ENCODE measurements at places on chromosomes 11 and 22.

DNA sequence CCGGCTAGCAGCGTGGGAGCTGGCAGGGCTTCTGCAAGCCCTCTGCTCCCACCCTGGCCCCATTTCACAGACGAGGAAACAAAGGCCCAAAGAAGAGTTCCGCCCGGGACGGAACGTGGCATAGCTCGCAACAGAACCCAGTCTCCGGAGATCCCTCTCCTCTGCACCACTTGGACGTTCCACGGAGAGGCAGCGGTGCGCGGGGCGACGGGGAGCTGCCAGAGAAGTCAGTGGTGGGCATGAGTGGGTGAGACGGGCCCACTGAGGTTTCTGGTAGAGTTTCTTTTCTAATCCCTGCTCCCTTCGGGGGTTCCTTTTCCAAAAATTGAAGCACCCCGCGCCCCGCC lies 554 bp upstream of the NECTIN1 start:
- no peak for DNase-seq

DNA sequence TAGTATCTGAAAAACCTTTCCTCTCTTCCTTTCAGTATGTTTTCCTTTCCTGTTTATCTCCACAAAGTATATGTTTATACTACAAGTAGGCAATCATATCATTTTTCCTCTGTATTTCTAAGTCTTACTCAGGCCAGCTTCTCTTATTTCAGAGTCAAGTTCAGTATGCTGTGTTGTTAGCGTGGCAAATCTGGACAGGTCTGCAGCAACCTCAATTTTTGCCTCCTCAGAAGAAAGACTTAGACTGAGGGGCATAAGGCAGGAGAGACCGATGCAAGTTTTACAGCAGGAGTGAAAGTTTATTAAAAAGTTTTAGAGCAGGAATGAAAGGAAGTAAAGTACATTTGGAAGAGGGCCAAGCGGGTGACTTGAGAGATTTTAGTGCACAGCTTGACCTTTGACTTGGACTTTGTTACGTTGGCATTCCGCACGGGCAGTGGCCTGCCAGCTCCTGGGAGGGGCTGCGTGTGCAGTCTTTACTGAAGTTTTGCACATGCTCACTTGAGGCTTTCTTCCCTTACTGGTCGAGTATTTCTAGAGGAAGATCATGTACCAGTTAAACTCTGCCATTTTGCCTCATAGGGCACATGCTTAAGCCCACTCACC lies 343.2 kb downstream of the NTM start:
- no peak for DNase-seq

DNA sequence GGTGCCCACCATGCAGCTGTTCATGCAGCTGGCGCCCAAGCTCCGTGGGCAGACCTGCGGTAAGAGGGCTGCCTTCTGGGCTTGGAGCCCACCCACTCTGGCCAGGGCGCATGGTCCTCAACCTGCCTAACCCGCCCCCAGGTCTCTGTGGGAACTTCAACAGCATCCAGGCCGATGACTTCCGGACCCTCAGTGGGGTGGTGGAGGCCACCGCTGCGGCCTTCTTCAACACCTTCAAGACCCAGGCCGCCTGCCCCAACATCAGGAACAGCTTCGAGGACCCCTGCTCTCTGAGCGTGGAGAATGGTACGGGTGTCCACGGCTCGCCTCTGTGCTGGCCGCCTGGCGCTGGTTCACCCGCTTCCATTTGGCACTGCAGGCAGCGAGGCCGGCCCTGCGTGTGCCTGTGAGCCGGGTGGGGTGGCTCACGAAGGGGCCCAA lies 11.0 kb downstream of the MUC5AC start:
- no peak for DNase-seq

- peak; percentile 30 for DNase-seq
Measured at GRCh38 chr11:109940816-109941215, 152.4 kb upstream of the ZC3H12C start.

DNA sequence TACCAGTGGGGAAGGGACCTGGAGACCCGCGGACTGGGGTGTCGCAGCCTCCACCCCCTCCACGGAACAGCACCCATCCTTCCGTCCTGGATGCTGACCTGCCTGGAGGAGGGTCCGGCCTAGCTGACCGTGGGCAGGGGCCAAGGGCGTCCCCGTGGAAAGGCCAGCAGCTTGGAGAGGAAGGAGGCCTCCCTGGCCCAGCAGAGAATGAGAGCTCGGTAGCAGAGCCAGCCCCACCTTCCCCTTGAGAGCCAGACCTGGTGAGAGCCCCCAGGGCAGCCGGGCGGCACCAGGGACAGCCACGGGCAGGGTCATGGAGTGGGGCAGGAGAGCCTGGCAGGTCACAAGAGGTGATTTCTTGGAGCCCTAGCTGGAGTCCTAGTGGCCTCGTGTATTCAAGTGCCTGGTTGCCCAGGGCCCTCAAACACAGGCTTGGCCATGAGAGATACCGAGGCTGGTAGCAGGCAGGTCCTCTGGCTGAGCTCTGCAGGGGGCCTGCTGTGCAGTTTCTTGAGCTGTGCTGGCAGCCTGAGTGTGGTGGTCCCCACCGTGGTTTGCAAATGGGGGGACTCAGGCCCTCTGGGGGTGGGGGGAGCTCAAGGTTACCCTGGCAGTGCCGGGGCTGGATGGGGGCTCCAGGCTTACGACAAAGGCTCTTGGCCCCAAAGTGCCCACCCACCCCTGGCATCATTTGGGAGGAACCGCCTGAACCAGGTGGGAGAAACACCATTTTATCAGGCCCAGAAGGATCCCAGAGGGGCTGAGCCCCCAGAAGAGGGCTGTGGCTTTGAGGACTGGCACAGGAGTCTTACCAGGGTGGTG lies 7.6 kb downstream of the TSPAN32 start:
- DNase-seq = no peak

- peak; percentile 7 for DNase-seq
Measured at GRCh38 chr22:48663297-48663696, 1164.4 kb downstream of the BRD1 start.

DNA sequence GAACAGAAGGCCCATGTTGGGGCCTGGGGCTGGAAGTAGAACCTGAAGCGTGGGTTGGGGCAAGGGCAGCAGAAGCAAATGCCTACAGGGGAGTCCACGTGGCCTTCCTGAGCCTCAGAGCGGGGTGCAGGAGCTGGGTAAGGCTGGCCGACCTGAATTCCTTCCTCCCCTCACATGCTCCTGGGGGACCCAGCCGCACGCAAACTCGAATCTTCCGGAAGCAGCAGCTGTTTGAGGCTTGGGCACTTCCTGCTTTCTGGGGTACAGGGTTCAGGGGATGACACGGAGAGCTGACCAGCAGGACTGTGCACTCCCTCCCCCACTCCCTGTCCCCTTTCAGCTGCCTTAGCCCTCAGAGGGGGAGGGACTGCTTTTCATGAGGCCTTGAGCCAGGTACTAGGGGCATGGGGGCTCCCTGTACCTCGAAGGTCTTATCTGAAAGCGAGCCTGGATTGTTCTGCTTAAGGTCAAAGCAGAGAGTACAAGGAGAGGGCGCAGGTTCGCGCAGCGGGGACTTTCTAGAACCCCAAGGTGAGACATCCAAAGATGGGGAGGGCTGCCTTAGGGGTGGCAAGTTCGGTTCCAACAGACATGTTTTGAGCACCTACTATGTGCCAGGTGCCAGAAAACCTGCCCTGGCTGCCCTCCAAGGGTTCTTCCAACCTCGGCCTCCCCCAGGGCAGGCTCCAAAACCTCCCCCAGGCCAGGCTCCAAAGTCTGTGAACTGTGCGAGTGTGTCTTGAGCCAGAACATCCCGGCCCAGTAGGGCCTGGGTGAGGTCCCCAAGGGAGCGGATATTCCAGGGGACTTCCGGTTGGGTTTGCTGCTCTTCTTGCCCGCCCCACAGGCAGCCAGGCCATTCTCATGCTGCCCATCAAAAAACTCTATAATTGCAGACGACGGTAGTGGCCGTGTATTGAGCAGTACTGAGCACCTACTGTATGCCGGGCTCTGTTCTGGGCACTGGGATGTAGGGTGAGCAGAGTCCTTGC lies 1.7 kb downstream of the NCF4 start:
- peak; percentile 45 for DNase-seq

DNA sequence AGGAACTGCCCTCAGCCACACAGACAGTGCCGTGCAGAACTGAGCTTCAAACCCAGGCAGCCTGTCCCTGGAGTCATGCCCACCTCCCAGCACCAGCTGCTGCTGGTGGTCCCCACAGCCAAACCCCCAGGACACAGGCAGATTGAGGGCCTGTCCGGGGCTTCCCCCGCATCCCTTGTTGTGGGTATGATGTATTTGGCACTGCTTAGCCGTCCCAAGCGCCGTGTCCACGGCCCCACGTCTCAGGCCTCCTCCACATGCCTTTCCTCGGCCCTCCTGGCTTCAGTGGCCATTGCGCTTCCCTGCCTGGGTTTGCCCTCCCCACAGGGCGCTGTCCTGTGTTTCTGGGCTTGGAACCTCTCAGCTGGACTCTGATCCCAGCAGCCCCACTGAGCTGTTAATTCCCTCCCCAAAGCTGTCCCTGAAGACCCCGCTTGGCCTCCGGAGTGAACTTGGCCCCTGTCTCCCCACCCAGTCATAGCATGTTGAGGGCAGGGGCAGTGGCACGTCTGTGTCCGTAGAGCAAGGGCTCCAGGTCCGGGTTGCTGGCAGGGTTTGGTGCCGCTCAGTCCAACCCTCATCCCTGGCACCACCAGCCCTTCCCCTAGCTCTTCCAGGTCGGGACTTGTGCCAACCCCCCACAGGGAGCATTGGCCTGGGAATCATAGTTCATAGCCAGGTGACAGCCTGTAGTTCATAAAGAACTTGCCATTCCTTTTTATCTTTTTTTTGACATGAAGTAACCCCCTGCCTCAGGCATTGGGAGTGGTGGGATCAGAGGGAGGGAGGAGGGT lies 34.5 kb upstream of the TEF start:
- DNase-seq = no peak

GRCh38 chr11:66084821-66085475 lies 14.9 kb downstream of the PACS1 start:
- no peak for DNase-seq

DNA sequence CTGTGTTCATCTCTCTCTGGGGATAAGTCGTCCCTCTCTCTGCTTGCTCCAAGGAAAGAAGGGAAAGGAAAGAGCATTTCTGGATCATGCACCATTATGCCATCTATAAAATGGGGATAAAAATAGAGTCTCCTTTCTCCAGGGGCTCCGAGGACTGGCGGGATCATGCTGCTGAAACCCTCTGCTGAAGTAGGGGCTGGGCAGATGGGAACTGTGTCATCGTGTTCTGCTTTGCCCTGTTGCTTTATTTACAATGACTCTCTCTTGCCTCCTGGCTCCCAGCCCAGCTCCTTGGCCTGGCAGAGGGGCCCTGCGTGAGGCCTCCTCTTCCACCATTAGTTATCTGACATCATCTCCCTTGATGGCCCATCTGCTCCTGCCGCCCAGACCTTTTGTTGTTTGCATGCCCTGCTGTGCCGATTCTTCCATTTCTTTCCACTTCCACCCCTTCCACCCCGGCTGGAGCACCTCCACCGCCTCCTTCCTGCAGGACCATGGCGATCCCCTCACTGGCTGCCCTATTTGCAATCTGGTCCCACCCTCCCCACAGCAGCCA lies 200.9 kb downstream of the MYO18B start:
- no peak for DNase-seq

GRCh38 chr11:111631024-111631665 lies 28.9 kb downstream of the SIK2 start:
- no peak for DNase-seq

- DNase-seq = no peak
Measured at GRCh38 chr22:34036931-34037330, 116.7 kb upstream of the LARGE1 start.

- no peak for DNase-seq
Measured at GRCh38 chr22:44287741-44288140, 25.0 kb downstream of the SHISAL1 start.

DNA sequence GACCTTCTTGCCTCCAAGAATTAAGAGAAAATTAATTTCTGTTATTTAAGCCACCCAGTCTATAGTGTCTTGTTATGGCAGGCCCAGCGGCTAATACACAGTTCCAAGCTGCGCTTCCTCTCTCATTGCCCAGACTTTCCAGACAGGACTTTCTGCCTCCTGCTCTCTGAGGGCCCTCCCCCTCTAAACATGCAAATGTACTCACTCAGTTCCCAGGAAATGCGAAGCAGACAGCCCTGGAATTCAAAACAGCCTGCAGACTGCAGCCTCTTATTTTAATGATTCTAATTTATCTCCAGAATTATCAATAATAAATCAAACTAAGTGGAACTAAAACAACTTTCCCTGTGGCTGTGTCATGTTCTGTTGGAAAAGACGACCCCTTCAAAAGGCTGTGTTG lies 115.5 kb upstream of the ISX start:
- no peak for DNase-seq

DNA sequence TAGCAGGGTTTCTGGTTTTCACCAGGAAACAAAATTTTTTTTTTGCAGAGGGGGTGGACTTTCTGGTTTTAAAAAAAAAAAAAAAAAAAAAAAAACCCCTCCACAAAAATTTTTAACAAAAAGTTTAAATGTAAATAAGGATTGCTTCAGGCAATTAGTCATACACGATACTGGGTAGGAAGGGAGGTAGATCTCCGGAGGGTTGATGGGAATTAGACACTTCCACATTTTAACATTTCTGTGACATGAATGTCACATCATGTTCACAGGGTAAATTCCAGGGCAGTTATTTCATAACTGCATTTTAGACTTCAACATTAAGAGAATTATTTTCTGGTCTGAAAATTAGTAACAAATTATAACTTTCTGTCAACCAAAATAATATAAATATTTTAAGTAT lies 15.9 kb downstream of the NUP98 start:
- peak; percentile 96 for DNase-seq

GRCh38 chr11:60874421-60875365 lies 7.4 kb downstream of the ZP1 start:
- no peak for DNase-seq

- no peak for DNase-seq
Measured at GRCh38 chr11:98572941-98573340, 447.8 kb upstream of the CNTN5 start.

GRCh38 chr11:27111896-27112295 lies 71.3 kb downstream of the BBOX1 start:
- no peak for DNase-seq

- no peak for DNase-seq
Measured at GRCh38 chr11:74671520-74672196, 59.6 kb downstream of the CHRDL2 start.
